Non-pigmented ciliary epithelial cell (primary cell): ENCODE measurements at places on chromosomes 7 and 10.

DNA sequence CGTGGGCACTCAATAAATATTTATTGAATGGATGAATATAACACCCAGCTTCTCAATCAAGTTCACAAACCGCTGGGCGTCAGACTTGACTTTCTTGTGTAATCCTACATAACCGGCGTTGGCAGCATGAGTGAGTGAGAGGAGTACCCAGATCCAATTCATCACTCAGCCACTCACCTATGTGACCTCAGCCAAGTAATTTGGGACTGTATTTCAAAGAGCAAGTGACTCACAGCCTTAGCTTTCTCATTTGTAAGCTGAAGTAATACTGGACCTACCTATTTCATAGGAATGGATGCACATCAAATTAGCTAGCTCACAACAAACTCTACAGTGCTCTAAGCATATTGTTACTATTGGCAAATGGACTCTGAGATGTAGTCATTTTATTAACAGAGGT lies 53.8 kb upstream of the FAM204A start:
- DNase-seq: no peak

GRCh38 chr7:146002431-146003078 lies 114.0 kb upstream of the CNTNAP2 start:
- no peak for DNase-seq

DNA sequence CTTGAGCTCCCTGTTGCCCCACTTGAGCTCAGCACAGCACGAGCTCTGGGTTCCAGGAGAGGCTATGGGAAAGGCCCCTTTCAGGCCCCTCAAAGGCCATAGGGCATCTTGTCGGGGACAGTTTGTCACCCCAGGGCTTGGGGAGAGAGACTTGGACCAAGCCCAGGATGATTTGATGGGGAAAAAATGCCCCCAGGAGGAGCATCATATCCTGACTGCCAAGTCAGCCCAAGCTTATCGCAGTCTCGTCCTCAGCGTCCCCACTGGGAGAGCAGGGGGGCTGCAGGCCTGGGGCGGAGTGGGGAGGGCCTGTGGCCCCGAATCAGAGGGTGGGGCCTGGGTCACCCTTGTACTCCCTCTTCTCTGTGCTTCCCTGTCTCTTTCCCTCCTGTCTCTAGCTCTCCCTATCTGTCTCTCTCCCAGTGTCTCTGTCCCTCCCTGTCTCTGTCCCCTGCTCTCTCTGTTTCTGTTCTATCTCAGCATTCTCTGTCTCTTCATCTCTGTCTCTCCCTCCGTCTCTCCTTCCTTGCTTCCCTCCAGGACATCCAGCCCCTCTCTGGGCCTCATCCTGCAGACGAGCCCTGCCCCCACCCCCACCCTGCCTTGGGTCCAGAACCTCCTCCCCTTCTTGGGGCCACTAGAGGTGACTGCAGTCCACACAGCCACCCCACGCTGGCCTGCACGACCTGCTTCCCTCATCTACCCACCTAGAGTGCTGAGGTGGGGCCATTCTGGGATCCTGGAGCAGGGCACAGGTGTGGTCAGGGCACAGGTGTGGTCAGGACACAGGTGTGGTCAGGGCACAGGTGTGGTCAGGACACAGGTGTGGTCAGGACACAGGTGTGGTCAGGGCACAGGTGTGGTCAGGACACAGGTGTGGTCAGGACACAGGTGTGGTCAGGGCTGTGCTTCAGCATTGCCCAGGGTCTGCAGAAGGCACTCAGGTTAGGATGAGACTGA lies 17.3 kb upstream of the GRIFIN start:
- DNase-seq: no peak

DNA sequence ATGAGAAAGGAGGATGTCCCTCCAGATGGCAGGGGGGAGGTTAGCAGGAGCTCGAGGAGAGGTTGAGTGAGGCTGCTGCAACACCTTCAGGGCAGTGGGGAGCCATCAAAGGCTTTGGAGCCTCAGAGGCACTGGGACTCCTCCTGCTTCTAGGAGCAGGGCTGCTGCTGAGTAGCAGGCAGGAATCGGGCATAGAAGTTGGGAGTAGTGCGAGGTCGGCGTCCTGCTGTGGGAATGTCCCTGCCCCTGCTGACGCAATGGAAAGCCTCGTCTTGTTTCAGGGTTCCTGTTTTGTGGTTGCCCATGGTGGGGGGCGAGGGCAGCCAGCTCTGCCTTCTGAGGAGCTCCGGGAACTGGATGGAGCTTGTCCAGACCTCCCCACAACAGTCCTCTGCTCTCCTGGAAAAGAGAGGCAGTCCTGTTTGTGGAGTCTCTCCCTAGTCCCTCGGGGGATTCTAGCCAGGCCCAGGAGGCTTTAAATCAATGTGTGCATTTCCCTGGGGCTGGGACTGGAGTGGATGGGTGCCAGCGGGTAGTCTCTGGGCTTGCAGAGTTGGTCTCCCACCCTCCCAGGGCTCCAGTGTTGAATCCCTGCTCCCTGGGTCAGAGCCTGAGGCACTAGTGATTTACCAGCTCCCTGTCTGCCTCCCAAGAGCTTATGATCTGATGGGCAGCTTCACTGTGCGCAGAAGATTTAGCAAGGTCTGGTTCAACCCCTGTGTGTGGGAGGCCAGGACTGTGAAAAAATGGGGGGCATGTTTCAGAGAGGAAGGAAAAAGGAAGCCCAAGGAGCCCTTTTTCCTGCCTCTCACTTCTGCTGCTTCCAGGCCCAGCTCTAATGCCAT lies 98.7 kb upstream of the PPIF start:
- DNase-seq: no peak

- no peak for DNase-seq
Observed at GRCh38 chr7:26858735-26859134, 5.7 kb downstream of the SKAP2 start.

DNA sequence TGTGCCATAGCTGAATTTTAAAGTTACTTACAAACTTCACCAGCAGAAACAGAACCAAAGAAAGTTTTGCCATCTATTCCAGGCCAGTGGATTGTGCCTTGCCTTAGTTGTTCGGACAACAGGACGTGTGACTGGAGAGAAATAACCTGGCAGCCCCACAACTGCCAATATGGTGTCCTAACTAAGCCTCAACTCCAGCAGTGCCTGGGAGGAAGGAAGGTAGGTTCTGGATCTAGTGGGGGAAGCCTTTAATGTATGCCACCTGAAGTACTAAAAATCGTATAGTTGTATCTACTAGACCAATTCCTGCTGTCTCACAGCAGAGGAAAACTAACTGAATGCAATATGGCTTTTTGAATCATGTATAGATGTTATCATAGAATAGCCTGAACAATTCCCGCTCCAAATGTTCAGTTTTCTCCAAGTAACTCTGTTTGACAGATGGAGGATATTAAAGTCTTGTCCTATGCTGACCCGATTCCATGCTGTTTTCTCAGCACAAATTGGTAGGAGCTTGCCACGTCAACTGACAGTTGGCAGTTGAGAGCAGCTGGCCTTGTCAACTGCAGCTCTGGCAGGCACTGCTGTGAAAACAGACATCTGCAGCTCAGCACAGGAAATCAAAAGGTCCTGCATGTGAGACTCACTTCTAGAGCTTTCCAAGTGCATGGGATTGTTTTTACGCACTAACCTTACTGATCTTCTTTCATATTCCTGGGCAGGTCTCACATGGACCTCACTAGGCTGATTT lies 84.5 kb upstream of the WNT16 start:
- no peak for DNase-seq

- no peak for DNase-seq
Observed at GRCh38 chr10:30185341-30185740, 126.0 kb upstream of the JCAD start.

DNA sequence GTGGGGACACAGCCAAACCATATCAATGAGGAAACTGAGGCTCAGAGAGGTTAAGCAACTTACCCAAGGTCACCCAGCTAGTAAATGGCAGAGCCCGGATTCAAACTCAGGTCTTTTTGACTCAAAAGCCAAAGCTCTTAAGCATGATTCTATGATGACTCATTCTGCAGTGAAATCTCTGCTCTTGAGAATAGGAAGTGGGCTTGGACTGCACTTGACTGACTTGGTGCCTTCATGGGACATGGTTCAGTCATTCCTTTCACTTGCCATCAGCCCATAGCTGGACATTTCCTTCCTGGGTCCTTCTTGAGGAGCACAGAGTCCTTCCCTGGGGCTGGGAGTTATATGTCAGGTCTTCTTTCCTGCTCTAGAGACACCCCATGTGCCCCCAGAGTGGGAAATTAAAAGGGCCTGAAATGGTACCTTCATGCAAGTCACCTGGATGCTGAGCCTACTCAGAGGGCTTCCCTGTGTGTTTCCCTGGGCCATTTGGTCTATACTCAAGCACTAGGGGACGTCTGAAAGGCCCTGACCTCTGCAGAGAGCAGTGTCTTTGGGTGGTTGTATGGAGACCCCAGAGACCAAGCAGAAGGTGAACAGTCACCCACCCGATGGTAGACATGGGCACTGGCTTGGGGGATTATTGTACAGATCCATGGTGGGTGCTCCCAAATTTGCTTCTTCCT lies 62.4 kb upstream of the SDK1 start:
- DNase-seq: no peak

DNA sequence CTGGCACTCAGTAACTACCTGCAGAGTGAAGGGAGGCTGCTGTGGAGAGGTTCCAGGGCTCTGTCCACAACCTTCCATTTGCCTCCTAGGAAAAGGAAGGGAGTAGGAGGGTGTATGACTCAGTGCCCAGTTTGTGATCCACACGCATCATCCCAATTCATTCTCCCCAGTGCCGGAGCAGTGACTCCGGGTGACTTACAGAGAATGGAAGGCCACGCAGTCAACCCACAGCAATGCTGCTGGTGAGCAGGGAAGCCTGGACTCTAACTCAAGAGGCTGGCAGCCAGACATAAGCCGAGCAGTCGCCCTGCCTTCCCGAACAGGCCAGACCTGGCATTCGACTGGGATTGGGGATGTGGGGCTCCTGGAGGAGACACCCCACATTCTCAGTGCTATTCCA lies 139.9 kb downstream of the SH3PXD2A start:
- DNase-seq: peak; percentile 63
